ENCODE measurements at places on chromosomes 5 and 9.

DNA sequence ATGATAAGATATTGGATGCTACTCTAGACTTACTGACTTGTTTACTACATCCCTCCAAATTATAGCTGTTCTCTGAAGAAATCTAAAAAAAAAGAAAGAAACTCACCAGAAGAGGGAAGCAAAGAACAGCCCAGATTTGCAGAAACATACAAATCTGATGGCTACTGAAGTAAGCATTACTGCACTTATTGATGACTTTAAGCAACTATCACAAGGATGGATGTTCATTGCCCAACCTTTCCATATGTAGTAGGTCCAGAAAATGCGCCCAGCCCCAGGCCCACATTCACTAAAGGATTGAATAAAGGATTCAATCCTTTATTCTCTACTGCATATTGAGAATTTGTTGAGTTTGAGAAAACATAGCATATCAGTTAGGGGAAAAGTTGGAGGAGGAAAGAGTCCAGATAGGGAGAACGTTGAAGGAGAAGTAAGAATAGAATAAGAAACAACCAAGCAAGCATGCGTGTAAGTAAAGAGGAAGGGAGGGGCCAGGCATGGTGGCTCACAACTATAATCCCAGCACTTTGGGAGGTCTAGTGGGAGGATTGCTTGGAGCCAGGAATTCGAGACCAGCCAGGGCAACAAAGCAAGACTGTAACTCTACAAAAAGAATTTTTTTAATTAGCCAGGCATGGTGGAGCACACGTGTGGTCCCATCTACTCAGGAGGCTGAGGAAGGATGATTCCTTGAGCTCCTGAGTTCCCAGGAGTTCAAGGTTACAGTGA is 33.8 kb upstream of the DTWD2 start:
- DNase-seq, result no peak

- no peak for DNase-seq
Observed at GRCh38 chr9:85162822-85163221, 493.3 kb downstream of the NTRK2 start.

DNA sequence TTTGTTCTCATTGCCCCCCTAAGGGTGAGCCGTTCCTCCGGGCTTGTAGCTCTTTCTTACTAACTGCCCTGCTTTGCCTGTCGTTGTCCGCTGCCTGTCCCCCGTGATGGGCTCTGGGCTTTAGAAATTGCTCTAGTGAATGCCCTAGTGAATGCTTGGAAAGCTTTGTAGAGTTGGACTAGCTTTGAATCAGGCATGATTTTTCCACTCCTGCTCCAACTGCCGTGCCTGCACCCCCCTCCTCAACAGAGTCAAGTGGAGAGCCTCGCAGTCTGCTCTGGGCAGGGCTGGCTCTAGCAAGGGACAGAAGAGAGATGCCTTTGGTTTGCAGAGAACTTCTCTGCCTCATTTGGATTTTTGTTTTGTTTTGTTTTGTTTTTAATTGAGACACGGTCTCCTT is 46.8 kb upstream of the DAB2IP start:
- no peak for DNase-seq

DNA sequence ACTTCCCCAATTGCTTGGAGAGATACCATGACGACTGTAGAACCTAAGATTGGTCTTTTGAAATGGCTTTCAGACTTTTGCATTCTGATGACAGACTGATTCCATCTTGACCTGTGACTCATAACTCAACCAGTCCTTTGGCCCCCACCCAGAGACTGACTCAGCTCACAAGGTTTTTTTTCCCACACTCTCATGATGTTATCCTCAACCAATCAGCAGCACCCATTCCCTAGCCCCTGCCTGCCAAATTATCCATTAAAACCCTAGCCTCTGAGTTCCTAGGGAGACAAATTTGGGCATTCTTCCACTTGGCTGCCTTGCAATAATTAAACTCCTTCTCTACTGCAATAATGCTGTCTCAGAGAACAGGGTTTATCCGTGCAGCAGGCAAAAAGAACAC is 1263.3 kb upstream of the CDH9 start:
- no peak for DNase-seq

DNA sequence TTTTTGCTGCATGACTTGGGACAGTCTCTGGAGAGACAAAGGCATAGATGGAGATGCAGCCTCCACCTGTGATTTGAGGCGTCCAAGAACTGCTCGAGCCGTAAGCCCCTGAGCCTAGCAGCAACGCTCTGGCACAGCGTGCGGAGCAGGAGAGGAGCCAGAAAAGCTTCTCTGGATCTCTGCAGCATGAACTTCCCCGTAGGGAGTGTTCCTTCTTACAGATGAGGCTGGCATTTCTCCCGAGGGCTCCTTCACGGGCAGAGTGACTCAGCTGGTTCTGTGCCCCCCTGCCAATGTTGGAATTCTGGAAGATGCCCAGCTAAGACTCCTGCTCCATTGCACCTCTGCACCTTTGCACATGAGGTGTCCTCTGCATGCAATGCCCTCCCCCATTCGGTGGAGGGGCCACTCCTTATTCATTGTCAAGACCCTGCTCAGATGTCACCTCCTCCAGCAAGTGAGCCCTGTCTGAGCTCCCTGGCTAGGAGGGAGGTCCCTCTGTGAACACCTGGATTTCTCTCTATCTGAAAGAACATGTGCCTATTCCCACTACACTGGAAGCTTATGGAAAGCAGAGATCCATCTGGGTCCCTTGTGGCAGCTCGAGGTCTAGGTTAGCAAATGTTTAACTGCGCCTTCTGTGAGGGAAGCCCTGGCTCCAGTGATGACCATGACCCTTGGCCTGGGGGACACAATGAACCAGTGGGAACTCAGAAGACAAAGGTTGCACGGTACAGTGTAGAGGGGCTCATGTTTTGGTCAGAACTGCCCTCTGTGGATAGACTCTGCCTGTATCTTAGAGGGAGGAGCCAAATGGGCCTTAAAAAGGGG is 39.6 kb downstream of the SH3PXD2B start:
- no peak for DNase-seq

Data from cardiac septum (tissue), 1 donor.